HepG2 (cell line): ENCODE measurements at places on chromosomes 7 and 10. TPM values are rescaled to one million over a fixed set of nuclear protein-coding genes. Genes with fewer than 3 reads are reported as not detected.

DNA sequence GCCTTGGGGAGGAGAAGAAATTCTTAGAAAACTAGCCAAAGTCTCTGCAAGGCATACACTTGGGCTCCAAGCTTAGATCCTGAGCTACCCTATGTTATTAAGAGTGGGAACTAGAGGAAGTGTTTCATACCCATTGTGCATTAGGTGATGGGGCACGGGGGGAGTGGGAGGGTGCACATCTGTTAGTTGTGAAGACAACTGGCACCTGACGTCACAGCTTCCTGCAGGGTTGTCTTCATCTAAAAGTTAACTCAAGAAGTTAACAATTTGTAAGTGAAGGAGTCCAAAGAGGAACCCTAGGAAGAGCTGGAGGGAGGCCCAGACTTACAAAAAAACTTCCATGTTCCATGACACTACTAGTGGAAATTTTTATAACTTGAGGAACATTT, 158.1 kb downstream of the ADRA2A start:
- DNase-seq, result no peak
- no peaks in the 10 kb centered on the region for H3K4me1 ChIP-seq
- H3K27me3 ChIP-seq, result no peaks in the 10 kb centered on the region
- H3K36me3 ChIP-seq, result no peaks in the 10 kb centered on the region

- H3K4me3 ChIP-seq, result no peak overlapping the region
- no peak overlapping the region for H3K27ac ChIP-seq
- peaks cover 9% of the 10 kb centered on the region for H3K4me1 ChIP-seq
These were observed 8.7 kb downstream of the DUSP5 start for GRCh38 chr10:110506448-110506847.

DNA sequence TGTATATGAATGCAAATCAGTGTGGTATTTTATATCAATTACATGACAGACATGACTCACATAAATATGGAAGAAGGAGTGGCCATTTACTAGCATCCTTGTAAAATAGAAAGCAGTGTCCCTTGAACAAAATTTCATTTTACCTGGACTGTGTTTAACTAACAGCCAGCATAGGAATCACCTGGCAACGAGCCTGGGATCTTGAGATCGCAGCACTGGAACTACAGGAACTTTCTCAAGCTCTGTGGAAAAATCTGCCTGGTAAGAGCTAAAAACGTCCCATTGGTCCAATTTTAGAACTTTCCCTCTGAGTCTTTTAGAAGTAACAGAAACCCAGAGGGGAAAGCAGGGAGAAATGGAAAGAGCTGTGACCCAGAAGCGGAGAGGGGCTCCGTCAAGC, 68.9 kb upstream of the AMPH start:
- no peaks in the 10 kb centered on the region for H3K36me3 ChIP-seq
- no peak for DNase-seq
- H3K27me3 ChIP-seq, result peaks cover 1% of the 10 kb centered on the region
- H3K4me1 ChIP-seq, result no peaks in the 10 kb centered on the region; the same call in 1 of the 2 replicates

DNA sequence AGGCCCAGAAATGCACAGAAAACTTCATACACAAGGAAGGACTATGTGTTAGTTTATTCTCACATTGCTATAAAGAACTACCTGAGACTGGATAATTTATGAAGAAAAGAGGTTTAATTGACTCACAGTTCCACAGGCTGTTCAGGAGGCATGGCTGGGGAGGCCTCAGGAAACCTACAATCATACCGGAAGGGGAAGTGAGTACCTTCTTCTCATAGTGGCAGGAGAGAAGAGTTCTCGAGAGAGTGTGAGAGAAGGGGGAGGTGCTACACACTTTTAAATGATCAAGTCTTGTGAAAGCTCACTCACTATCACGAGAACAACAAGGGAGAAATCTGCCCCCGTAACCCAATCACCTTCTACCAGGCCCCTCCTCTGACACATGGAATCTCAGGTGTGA, 16.8 kb upstream of the RAMP3 start:
- H3K4me3 ChIP-seq, result no peak overlapping the region
- peaks cover 11% of the 10 kb centered on the region; the same call in 1 of the 3 replicates for H3K27me3 ChIP-seq
- H3K36me3 ChIP-seq, result no peaks in the 10 kb centered on the region
- H3K27ac ChIP-seq, result no peak overlapping the region

DNA sequence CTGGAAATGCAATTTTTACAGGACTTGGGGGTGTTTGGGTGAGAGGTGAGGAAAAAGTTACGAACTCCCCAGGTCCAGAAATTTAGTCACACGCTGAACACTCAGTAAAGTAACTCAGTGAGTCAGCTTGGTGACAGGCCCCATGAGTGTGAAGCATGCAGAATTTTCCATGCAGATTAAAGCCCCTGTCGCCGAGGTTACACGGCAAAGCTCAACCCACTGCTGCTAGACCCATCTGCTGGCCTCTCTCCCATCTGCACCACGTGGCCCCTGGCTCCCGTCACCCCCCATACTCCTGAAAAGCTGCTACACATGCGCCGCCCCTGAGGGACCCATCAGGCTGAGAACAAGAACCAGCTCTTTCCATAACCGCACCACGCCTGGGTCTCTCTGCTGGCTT, 7.0 kb upstream of the MMP21 start:
- DNase-seq, result no peak
- H3K4me1 ChIP-seq, result peaks cover 29% of the 10 kb centered on the region
- H3K36me3 ChIP-seq, result no peaks in the 10 kb centered on the region
- H3K27ac ChIP-seq, result no peak overlapping the region
- no peak overlapping the region for H3K4me3 ChIP-seq

- no peaks in the 10 kb centered on the region for H3K4me1 ChIP-seq
- no peak overlapping the region for H3K4me3 ChIP-seq
- H3K27ac ChIP-seq, result no peak overlapping the region
- no peak for DNase-seq
These were observed 15.2 kb downstream of the RAB11FIP2 start for GRCh38 chr10:118031351-118032075.

GRCh38 chr7:131773413-131773812, 217.0 kb upstream of the PODXL start:
- H3K27ac ChIP-seq, result no peak overlapping the region
- no peaks in the 10 kb centered on the region; the same call in 1 of the 3 replicates for H3K27me3 ChIP-seq
- H3K4me3 ChIP-seq, result no peak overlapping the region
- H3K4me1 ChIP-seq, result no peaks in the 10 kb centered on the region

GRCh38 chr7:73892003-73892999, 31.3 kb downstream of the TMEM270 start:
- H3K36me3 ChIP-seq, result no peaks in the 10 kb centered on the region
- peaks cover 8% of the 10 kb centered on the region for H3K4me1 ChIP-seq
- no peak overlapping the region for H3K27ac ChIP-seq
- no peak for DNase-seq

GRCh38 chr10:3704565-3705325, 80.3 kb downstream of the KLF6 start:
- no peak overlapping the region for H3K4me3 ChIP-seq
- no peak for DNase-seq
- H3K27ac ChIP-seq, result no peak overlapping the region
- no peaks in the 10 kb centered on the region; the same call in 1 of the 2 replicates for H3K27me3 ChIP-seq
- H3K4me1 ChIP-seq, result peaks cover 14% of the 10 kb centered on the region
- H3K36me3 ChIP-seq, result no peaks in the 10 kb centered on the region

- no peak overlapping the region for H3K4me3 ChIP-seq
- no peaks in the 10 kb centered on the region for H3K27me3 ChIP-seq
These were observed 519.5 kb upstream of the ZWINT start for GRCh38 chr10:56880606-56881005.

Gene FZD8
- 0.07 TPM in 1 of 2 replicates, not detected in the other for total RNA-seq

Gene FAM180A
- total RNA-seq, result not detected in 2 replicates

Gene ERVW-1
- total RNA-seq, result not detected in 2 replicates

Gene SVOPL
- total RNA-seq, result not detected in 2 replicates
